Stimulated activated CD4-positive, alpha-beta T cell treated with anti-CD3 and anti-CD28 coated beads, Interleukin-12 subunit alpha, Interleukin-12 subunit beta, amount 100 ng/mL, for 24 hours (primary cell): ENCODE measurements at places on chromosomes 1 and 21.

- no peak for DNase-seq
Measured at GRCh38 chr1:53219711-53220110, 723 bp downstream of the CZIB start.

DNA sequence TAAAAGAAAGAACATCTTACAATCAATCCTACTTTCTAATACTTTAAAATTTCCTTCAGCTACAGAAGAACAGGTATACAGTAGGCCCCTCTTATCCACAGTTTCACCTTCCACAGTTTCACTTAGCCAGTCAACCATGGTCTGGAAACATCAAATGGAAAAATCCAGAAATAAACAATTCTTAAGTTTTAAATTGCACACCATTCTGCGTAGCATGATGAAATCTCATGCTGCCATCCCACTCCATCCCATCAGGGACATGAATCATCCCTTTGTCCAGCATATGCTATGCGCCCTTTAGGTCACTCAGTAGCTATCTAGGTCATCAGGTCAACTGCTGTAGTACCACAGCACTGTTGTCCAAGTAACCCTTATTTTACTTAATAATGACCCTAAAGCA lies 67.7 kb downstream of the HSF2BP start:
- no peak for DNase-seq

DNA sequence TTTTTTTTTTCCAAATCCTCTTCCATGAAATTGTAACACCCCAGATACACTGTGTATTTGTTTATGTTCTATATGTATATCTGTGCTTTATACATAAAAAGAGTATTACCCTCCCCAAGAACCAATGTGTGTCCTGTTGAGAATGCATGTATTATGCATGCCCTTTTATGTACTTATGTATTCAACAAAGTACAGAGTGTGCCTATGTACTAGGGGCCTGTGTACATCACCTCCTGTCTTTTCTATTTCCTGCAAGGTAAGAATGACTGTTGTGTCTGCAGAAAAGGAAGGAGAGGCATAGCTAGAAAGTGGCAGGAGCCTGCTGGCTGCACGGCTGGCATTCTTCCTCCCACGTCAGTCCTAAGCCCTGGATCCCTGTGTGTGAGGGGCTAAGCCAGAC lies 7.0 kb downstream of the TMEM61 start:
- DNase-seq, result no peak

- DNase-seq, result no peak
Measured at GRCh38 chr1:171961861-171962260, 120.6 kb downstream of the DNM3 start.

- DNase-seq, result no peak
Measured at GRCh38 chr1:228736844-228737445, 1.7 kb downstream of the RHOU start.

- no peak for DNase-seq
Measured at GRCh38 chr21:37899146-37899545, 17.1 kb downstream of the KCNJ6 start.
